ENCODE measurements at places on chromosomes 1 and 21. TPM values are rescaled to one million over a fixed set of nuclear protein-coding genes. Genes with fewer than 3 reads are reported as not detected.

PWP2 gene
- 26.0 TPM for total RNA-seq

AADACL4 gene
- total RNA-seq: not detected

GJA5 gene
- total RNA-seq: 15.4 TPM

PLEKHG5 gene
- 24.5 TPM for total RNA-seq

SMYD2 gene
- total RNA-seq: 29.3 TPM

GNAT2 gene
- total RNA-seq: 0.21 TPM

DONSON gene
- 12.0 TPM for total RNA-seq

C1orf56 gene
- total RNA-seq: 2.9 TPM

WDR77 gene
- 25.7 TPM for total RNA-seq

DDR2 gene
- total RNA-seq: 60.6 TPM

CHIA gene
- not detected for total RNA-seq

OVAAL gene
- not detected for total RNA-seq

LCE3D gene
- total RNA-seq: not detected

ZNF436 gene
- 61.1 TPM for total RNA-seq

OR2L3 gene
- total RNA-seq: 0.10 TPM

TRIM63 gene
- total RNA-seq: 64.5 TPM

RBP7 gene
- total RNA-seq: 6.2 TPM

KCNE1 gene
- total RNA-seq: 0.82 TPM

TAS1R1 gene
- 2.2 TPM for total RNA-seq

RGS13 gene
- total RNA-seq: 0.10 TPM
